ENCODE measurements at places on chromosomes 1 and 21.

DNA sequence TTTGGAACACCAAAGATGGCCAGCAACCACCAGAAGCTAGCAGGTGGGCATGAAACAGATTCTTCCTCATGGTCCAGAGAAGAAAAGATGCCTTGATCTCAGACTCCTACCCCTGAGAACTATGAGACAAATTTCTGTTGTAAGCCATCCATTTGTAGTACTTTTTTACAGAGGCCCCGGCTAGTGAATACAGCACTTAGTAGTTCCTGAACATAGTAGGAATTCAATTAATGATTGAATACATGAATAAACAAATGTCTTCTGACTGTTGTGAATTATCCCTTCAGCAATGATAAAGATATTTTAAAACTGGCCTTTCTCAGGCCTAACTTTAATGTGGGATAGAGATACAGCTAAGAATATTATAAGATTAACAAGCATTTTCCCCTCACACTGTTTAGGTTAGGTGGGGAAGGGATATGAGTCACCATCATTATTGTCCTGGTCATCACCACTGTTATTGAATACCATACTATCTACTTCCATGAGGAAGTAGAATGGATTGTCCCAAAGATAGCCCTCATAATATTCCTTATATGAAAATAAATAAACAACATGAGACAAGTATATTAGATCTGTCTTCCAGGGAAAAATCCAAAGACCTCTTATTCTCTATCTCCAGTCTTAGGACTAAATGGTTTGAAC, 51.4 kb downstream of the ADCY10 start:
- no peak for DNase-seq

DNA sequence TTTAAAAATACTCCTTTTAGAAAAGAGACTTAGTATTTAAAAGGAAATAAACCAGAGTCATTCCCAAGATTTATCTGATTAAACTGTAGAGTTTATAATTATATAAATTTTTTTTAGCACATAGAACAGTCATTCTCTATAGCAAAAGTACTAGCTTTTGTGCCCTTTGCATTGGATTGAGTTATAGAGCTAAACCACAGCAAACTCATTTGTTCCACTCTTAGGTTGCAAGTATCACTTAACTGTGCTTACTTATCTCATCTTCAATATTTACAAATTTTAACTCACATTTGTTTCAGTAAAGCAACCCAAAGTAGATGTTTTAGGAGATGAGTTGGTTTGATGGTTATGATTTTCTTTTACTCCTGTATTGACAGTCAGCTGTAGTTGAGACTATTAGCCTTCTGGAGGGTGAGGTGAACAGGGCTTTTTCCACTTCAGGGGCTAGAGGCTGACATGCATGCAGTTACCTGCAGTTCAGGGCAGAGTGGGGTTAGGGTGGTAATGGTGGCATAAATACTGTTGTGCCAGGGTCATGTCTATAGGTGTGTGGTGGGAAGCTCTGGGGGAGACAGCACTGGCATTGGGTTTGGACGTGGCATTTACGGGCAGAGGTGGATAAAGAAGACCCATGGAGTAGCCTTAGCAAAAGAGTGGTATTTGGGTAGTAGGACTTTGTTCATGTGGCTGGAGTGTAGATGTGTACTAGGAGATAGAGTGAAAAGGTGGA, 42.1 kb downstream of the DYRK1A start:
- no peak for DNase-seq

GRCh38 chr1:107669996-107670395, 295.0 kb downstream of the VAV3 start:
- DNase-seq = no peak

- no peak for DNase-seq
Observed at GRCh38 chr1:154220970-154221277, 169 bp downstream of the UBAP2L start.

- no peak for DNase-seq
Observed at GRCh38 chr1:156245451-156246232, 2.2 kb downstream of the PAQR6 start.
